Kidney epithelial cell (primary cell): ENCODE measurements at places on chromosomes 1 and 21.

DNA sequence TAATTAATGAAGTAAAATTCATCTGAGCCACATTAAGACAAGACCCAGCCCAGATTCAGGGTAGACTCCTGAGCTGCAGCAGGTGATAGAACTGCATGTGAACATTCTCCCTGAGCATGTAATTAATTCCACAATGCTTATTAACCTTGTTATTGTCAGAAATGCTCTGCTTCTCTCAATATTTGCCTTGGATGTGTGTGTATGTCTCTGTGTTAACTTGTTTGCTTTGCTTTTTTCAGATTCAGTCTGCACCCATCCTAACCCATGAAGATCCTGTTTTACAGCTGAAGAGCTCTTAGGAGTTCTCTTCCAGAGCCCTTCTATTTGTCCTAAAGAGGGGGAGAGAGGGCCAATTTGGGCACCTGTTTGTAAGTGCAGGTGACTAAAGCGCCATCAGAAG lies 143.2 kb upstream of the BMP8A start:
- DNase-seq, result no peak

GRCh38 chr1:162357681-162358266 lies 18.9 kb downstream of the SPATA46 start:
- DNase-seq, result no peak

GRCh38 chr1:116740296-116740695 lies 13.9 kb upstream of the CD2 start:
- no peak for DNase-seq

DNA sequence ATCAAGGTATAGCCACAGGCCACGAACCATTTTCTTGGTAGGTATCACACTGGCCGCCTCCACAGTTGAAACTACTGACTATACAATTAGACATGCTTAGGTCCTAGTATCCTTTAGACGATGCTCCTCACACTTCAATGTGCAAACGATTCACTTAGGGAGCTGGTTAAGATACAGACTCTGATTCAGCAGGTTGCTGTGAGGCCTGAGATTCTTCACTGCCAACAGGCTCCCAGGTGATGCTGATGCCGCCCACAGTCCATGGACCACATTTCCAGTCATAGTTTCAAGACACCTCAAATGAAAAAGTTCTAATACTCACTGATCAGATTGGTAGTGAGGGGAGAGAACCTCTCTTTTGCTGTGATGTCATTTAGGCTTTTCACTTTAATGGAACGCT lies 6.8 kb downstream of the ATP5PO start:
- no peak for DNase-seq

DNA sequence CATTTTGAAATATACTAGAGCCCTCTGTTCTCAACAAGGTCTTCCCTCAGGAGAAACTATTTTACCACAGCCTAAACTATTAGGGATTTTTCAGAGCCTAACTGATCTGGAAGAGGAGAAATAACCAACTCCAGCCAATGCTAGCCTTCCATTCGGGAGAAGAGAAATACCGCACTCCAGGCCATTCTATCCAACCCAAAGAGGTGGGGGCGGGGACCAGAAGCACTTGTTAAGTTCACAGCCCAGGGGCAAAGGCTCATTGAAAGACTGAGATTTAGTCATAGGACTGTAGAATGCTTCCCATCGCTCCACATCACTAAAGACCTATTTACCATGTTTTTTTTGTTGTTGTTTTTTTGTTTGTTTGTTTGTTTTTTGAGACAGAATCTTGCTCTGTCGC lies 35.4 kb upstream of the SLFNL1 start:
- DNase-seq, result no peak

DNA sequence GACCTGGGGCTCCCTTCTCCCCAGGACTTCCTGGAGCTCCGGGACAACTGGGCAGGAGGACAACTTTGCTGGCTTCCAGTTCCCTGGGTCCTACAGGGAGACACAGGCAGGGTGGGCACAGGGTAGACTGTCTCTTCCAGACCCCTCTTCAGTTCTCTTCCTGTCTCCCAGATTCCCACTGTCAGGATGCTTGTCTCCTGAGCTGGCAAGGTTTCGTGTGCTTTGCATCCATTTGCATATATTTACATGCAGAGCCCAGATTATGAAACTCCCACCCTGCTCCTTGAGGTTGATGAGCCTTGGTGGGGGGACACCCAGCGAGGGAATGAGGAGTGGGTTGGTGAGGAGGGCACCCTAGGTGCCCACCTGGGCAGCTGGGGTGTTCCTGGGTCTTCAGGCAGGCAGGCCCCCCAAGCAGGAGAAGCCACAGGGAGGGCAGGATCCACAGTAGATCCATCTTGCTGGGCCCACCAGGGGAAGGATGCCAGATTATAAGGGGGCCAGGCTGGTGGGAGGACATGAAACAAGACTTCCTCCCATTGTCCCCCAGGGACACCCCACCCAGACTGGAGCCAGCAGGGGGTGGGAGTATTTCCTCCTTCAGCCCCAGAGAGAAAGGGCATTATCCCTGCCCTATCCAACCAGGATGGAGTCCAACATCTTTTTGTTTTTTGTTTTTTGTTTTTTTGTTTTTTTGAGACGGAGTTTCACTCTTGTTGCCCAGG lies at the start of gene FCN3:
Gene FCN3 (minus strand): TSS at position 463 of the 725 bp plus-strand sequence. CDS start 6 bp downstream, at position 457.
- no peak for DNase-seq

GRCh38 chr1:116568662-116569380 lies 2.0 kb downstream of the CD58 start:
- DNase-seq, result no peak

DNA sequence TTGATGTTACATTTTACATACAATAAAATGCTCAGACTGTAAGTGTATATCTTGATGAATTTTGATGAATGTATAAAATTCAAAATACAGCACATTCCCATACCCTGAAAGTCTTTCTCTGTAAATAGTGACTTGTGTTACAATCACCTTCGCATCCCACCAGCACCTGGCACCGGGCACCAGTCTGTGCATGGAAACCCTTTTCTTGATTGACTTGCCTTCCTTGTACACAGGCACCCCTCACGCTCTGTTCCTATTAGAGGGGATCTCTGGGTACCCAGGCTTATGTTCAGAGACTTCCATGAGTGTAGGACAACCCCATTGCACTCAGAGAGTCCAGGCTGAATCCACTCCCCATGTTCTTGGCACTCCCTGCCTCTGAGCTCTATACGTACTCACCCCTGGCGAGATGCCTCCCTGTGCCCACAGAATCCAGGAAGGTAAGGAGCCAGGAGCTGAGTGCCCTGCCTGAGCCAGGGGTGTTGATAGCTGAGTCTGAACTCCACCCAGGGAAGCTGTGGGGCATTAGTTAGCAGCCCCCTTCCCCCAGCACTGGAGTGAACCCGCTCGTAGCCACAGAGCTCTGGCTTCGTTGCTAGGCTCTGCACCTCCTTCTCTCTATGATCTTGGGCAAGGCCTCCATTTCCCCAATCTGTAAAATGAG lies 22.5 kb upstream of the PKP1 start:
- no peak for DNase-seq

DNA sequence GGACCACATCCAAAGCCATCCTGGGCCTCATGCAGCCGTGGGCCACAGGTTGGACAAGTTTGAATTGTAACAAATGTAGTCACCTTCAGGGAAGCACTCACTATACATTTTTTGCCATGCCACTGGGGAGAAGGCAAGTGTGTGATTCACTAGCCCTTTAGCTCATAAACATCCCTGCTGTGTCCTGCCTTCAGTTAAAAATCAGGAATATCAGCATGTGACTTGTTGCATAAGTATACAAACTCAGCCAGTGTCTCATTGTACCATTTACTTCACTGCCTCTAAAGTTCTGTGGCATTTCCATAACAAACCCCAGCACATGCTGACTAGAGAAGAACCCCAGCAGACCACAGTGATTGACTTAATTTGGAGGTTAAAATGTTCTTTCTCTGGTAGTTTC lies 142.0 kb upstream of the C1orf105 start:
- DNase-seq, result peak; percentile 41

DNA sequence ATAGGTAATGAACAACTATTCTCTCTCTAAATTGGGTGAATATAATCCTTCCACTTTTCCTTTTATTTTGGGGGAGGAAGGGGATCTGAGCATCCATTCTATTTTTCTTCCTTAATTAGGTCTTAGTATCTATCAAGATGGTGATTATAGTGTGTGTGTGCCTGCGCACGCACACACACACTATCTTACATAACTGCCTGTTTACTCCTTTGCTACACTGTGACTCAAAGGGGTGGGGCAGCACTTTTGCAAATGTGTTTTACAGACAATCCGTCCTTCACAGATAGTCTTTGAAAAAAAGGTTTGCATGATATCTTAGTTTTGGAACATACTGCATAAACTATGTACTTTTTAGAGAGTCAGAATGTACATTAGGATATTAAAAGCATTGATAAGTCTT lies 191.5 kb downstream of the SDCCAG8 start:
- no peak for DNase-seq

DNA sequence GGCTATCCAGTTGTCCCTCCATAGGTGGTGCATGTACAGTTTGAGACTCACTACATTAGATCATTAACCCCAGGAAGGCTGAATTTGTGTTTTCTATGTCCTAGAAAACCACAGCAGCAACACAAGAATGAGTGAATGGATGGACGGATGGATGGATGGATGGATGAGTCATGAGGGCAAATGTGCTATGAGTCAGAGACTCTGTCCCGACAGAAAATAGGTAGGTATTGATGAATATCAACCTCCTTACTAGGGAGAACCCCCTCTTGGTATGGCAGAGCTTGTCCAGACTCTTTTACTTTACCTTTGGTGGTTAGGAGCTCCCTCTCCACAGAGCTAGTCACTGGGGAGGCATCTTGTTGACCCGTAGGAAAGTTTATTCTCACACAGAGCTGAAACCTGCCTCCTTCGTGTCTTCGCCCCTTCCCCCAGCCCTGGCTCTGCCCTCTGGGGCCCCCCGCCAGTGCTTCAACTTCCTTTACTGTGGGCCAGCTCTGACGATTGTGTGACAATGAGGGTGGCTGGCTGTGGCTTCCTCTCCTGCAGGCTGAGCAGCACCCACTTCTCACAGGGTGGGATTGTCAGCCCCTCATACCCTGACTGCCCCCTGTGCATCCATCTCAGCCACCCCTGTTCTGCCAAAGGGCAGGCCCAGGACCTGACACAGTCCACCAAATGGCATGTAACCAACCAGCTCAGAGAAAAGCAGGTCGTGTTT lies 145.2 kb downstream of the FOXD2 start:
- DNase-seq, result no peak

DNA sequence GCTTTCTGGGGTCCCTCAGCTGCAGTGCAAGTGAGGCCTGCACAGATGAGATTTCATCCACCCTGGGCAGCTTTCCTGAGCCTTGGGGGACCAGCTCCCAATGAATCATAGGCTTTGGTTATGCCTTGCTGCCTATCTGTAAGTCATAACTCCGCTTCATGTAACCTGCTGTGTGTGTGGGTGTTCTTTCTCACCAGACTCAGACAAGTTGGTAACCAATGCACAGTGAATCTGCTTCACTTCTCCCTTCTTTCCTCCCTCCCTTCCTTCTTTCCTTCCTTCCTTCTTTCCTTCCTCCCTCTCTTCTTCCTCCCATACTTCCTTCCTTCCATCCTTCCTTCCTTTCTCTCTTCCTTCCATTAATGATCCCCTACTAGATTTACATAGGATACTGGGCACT lies 34.4 kb upstream of the PSMB2 start:
- peak; percentile 34 for DNase-seq

DNA sequence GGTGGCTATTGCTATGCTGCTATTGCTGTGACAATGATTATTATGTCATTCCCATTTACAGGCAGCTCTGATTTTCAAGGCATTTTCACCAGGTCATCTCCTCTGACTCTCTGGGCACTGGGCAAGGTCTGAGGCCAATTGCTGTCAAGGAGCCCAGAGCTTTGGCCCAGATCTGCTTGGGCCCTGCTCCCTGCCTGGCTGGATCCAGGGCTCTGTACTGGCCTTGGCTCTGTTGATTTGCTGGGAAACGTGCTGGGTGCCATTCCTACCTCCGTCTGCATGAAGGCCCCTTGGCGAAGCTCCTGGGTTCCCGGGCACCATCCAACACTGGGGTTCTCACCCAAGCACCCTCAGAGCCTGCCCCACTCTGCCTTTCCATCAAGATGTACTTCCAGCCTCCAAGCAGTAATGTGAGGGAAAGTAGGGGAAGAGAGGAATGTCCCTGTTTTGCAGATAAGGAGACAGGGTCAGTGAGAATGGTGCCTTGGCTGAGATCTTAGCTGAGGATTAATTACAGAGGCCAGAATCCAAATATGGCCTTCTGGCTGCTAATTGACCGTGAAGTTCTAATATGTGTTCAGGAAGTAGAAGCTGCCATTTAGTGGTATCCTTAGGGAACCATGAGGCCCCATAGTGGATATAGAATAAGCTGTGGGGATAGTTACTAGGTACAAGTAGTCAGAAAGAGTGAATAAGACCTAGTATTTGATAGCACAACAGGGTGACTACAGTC lies 63.9 kb downstream of the HTR6 start:
- no peak for DNase-seq

DNA sequence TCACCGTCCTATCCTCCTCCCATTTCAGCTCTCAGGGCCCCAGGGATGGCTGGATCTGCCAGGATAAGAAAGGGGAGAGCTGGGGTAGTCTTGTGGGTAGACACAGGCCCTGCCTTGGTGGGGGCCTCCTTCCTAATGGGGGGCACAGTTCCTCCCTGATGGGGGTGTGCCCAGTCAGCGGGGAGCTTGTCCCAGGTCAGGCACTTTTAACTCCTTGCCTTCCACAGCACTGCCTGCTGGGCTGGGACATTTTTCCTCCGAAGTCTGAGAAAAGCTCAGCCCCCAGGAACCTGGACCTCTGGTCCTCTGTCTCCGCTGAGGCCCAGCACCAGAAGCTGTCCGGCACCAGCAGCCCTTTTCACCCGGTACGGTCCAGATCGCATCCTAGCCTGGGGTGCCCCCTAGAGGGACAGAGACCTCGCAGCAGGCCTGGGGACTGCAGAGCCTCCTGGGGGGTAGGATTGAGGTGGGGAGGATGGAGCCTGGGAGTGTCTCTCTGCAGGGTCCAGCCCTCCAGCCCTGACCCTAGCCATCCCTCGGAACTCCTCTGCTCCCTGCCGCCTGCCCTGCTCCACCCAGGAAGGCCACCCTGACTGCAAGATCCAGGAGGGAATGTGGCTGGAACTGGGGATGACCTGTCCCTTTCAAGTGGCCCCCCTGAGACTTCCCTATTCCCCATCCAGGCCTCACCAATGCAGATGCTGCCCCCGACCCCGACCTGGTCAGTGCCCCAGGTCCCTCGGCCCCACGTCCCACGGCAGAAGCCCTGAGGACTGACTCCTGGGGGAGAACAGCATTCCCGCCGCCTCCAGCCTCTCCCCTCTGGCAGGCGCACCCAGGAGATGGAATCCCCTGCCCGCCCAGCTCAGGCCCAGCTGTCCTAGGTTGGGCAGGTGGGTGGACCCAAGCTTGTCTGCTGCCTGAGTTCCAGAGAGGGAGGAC lies 12.0 kb downstream of the MIIP start:
- no peak for DNase-seq
